ENCODE measurements at places on chromosomes 7 and 10.

- no peak for DNase-seq
Measured at GRCh38 chr7:34385384-34385783, 272.6 kb upstream of the NPSR1 start.

- no peak for DNase-seq
Measured at GRCh38 chr10:128438417-128439063, 312.3 kb upstream of the MKI67 start.

GRCh38 chr7:5354460-5355232 is 69.0 kb downstream of the TNRC18 start:
- no peak for DNase-seq

- DNase-seq = no peak
Measured at GRCh38 chr10:114486938-114487814, 82.9 kb upstream of the AFAP1L2 start.

DNA sequence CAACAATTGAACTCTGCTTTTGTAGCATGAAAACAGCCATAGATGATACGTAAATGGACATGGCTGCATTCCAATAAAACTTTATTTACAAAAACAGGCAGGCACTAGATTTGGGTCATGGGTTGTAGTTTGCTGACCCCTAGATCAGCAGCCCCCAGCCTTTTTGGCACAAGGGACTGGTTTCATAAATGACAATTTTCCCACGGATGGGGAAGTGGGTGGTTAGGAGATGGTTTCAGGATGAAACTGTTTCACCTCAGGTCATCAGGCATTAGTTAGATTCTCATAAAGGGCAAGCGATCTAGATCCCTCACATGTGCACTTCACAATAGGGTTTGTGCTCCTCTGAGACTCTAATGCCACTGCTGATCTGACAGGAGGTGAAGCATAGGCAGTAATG is 16.5 kb upstream of the ANK3 start:
- no peak for DNase-seq

GRCh38 chr7:68917041-68917651 is 681.1 kb upstream of the AUTS2 start:
- no peak for DNase-seq

DNA sequence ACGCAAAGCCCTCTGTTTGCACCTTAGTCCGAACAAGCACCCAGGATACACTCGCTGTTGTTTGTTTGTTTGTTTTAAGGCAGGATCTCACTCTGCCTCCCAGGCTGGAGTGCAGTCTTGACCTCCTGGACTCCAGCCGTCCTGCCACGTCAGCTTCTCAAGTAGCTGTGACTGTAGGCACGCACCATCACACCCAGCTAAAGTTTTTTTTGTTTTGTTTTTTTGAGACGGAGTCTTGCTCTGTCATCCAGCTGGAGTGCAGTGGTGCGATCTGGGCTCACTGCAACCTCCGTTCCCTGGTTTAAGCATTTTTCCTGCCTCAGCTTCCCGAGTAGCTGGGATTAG is 76.8 kb downstream of the CTBP2 start:
- DNase-seq = no peak

GRCh38 chr7:74501298-74501697 is 47.6 kb downstream of the GTF2IRD1 start:
- no peak for DNase-seq

DNA sequence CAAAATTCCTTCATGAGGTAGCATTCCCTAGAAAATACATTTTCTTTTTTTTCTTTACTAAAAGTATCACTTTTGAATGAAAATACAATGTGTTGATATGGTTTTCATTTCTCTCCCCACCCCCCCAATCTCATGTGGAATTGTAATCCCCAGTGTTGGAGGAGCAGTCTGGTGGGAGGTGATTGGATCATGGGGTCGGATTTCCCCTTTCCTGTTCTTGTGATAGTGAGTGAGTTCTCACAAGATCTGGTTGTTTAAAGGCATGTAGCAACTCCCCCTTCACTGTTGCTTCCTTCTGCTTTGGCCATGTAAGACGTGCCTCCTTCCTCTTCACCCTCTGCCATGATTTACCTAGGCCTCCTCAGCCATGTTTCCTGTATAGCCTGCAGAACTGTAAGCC is 790.3 kb upstream of the KCND2 start:
- DNase-seq = no peak

GRCh38 chr10:43688348-43688892 is 39.7 kb upstream of the ZNF32 start:
- DNase-seq = no peak

- no peak for DNase-seq
Measured at GRCh38 chr7:99419323-99420021, 10.7 kb downstream of the BUD31 start.

- DNase-seq = no peak
Measured at GRCh38 chr7:105246679-105247078, 142.0 kb downstream of the SRPK2 start.

GRCh38 chr10:43403911-43404703 is 4.9 kb downstream of the HNRNPF start:
- DNase-seq = no peak

- no peak for DNase-seq
Measured at GRCh38 chr7:33789871-33790630, 115.3 kb upstream of the BMPER start.

- no peak for DNase-seq
Measured at GRCh38 chr10:47264797-47265281, 35.2 kb upstream of the GDF10 start.

DNA sequence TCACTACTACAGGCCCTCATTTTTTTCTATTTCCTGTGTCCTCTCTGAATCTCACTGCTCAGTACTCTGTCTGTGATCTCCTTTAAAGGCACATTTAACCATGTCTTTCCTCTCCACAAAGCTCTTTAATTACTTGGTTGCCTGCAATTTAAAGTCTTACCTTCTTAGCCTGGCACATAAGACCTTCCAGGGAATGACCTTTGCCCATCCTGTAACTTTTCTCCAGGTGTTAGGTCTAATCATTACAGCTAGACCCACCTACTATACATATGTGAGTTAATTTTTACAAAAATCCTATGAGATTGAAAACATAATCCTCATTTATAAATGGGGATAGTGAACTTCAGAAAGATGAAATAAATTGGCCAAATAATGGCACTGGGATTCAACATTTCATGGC is 244.1 kb upstream of the RHOBTB1 start:
- no peak for DNase-seq

DNA sequence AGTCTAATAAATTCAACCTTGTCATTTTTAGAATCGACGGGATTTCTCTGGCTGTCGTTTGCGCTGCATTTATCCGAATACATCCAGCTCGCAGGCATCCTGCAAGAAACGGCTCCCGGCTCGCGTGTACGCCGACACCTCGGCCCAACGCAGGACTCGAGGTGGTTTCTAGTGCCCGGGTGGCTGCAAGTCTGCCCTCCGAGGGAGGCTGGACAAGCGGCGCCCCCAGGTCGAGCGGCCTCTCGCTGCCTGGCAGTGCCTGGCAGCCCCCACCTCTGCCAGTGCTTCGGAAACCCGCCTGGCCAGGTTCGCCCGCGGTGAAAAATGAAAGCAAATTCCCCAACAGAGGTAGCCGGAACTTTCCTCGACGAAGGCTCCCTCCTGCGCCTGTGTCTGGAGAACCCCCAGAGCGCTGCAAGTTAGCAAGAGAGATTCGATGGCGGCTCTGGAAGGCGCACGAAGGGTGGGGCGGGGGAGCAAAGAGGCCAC is 5.7 kb upstream of the ZNF503 start:
- no peak for DNase-seq

DNA sequence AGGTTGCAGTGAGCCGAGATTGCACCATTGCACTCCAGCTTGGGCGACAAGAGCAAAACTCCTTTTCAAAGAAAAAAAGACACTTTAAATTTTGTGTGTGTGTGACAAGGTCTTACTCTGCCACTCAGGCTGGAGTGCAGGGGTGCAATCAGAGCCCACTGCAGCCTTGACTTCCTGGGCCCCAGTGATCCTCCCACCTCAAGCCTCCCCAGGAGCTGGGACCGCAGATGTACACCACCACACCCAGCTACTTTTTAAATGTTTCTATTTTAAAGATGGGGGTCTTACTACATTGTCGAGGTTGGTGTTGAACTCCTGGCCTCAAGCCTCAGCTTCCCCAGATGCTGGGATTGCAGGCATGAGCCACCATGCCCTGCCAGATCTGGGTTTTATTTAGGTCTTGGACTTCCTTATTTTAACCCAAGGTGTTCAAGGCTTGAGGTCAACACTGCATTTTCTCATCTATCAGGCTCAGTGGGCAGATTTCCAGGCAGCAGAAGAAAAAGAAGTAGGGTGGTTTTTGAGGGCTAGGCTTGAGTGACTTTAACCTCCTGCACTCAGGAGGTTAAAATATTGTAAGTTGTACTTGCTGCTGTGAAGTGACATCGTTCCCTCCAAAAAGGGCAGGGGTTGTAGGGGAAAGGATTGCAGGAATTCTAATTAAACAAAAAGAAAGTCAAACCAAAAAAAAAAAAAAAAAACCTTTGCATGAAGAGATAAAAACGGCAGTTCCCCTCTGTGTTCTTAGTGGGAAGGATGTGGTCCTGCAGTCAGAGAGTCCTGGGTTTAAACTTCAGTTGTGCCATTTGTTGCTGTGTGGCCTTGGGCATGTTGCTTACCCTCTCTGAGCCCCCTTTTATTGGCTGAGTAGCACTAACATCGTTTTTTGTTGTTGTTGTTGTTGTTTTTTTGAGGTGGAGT is 71.5 kb downstream of the CARD11 start:
- DNase-seq = no peak

- DNase-seq = no peak
Measured at GRCh38 chr7:38102507-38102906, 75.5 kb upstream of the STARD3NL start.

DNA sequence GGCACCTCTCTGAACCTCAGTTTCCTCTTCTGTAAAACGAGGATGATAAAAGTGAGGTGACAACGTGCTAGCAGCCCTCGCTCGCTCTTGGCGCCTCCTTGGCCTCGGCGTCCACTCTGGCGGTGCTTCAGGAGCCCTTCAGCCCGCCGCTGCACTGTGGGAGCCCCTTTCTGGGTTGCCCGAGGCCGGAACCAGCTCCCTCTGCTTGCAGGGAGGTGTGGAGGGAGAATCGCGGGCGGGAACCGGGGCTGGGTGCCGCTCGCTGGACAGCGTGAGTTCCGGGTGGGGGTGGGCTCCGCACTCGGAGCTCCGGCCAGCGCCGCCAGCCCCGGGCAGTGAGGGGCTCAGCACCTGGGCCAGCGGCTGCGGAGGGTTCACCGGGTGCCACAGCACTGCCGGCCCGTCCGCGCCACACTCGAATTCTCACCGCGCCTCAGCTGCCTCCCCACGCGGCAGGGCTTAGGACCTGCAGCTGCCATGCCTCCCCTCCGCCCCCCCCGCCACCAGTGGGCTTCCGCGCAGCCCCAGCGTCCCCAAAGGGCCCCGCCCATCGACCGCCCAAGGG is 24.3 kb upstream of the ACSL5 start:
- no peak for DNase-seq

DNA sequence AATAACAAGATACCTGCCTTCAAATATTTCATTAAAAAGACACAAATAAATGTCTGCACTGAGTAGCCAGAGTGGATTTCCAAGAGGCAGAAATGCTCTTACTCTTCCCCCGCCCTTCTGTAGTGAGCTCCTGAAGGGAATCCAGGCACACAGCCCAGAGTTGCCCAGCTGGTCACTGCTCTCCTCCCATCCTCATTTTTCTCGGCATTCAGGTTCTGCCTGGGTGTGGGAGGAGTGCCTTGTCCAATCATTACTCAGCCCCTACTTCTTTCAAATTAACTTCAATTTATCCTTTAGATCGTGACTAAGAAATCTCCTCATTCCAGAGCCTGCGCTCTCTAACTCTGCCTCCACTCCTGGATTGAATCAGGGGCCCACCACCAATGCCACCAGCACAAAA is 12.2 kb downstream of the CCDC6 start:
- DNase-seq = no peak

GRCh38 chr10:117139581-117140524 is 1.8 kb upstream of the VAX1 start:
- DNase-seq = no peak

GRCh38 chr7:157568770-157569584 is 232.2 kb downstream of the DNAJB6 start:
- peak; percentile 47 for DNase-seq

DNA sequence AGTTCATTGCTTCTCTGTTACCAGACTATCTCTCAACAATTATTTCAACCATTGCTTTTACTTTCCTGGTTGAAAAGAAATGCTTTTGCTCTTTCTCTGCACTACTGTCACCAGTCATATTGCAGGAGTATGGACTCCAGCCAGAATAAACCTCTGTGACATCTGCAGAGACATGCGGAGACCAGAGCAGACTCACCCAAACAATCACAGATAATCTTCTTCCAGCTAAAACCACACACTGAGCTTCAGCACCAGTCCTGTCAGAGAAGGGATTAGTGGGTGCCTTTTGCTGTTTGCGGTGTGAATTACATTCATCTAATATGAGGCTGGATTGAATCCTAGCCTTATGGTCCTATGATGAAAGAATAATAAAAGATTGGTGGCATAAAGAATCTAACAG is 258.6 kb downstream of the CNTNAP2 start:
- DNase-seq = no peak

DNA sequence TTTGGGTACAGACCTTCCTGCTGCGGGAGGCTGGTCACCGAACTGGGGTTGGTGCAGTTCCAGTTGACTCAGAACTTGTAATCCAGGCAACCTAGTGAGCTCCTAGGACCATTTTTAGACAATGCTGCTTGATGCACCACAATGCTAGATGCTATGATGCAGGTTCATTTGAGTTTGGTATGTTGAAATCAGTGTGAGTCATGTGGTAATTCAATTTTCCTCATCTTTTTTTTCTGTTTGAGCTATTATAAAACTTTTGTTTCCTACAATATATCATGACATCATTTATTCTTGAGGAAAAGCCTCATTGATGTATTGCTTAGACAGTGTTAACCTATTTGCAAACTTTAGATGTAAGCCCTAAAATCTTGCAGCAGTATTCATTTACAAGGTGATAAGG is 40.9 kb upstream of the MTPN start:
- DNase-seq = no peak

- DNase-seq = no peak
Measured at GRCh38 chr7:66952343-66953043, 31.5 kb downstream of the TMEM248 start.

- DNase-seq = no peak
Measured at GRCh38 chr10:24701447-24701846, 22.2 kb downstream of the ARHGAP21 start.

- DNase-seq = no peak
Measured at GRCh38 chr7:24402655-24403054, 118.7 kb downstream of the NPY start.

DNA sequence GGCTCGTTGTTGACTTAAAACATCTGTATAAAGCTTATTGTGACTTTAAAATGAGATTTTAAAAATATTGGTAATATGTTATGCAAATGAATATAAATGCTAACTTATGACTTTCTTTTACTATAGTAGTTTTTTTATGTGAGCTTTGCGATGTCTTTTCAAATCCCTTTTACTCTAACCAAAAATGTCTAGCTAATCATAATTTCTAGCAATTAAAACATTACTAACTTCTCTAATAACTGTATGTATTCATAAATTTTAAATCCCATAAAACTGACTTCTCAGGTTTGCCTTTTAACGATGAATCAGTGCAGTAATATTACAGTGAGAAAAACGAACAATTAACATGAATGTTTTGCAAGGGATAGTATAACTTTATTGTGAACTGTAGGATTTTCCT is 113.2 kb downstream of the MAPK8 start:
- DNase-seq = no peak

All from stimulated activated CD8-positive, alpha-beta memory T cell treated with anti-CD3 and anti-CD28 coated beads, Interleukin-2, amount 100 ng/mL, for 1 hour (primary cell).